Stimulated activated CD4-positive, alpha-beta T cell treated with anti-CD3 and anti-CD28 coated beads, Interleukin-15, amount 100 ng/mL, for 24 hours (primary cell): ENCODE measurements at places on chromosomes 11 and 22.
A peak's percentile ranks its signal among the peaks of the same experiment; 100 is the strongest.

GRCh38 chr11:19520681-19521080 lies 192.0 kb upstream of the NAV2 start:
- no peak for DNase-seq

GRCh38 chr11:117610045-117610444 lies 187.0 kb downstream of the DSCAML1 start:
- peak; percentile 35 for DNase-seq

- DNase-seq, result no peak
Observed at GRCh38 chr11:83827520-83827919, 541.4 kb upstream of the CCDC90B start.

DNA sequence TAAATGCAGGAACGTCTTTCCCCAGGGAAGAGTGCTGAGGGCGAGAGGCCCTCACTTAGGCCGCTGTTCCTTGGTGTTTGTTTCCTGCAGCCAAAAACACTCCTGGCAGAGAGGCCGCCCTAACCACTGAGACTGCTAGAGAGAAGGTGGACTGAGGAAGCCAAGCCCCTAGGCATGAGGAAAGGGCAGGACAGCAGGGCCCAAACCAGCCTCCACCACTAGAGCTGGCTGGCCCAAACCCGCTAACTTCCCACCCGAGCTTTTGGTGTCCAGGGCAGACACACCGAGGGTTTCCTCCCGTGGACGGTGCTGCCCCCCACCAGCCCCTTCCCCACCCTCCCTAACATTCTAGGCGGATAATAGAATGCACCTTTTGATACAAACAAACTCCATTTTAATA lies 6.0 kb downstream of the FGF19 start:
- DNase-seq, result no peak

DNA sequence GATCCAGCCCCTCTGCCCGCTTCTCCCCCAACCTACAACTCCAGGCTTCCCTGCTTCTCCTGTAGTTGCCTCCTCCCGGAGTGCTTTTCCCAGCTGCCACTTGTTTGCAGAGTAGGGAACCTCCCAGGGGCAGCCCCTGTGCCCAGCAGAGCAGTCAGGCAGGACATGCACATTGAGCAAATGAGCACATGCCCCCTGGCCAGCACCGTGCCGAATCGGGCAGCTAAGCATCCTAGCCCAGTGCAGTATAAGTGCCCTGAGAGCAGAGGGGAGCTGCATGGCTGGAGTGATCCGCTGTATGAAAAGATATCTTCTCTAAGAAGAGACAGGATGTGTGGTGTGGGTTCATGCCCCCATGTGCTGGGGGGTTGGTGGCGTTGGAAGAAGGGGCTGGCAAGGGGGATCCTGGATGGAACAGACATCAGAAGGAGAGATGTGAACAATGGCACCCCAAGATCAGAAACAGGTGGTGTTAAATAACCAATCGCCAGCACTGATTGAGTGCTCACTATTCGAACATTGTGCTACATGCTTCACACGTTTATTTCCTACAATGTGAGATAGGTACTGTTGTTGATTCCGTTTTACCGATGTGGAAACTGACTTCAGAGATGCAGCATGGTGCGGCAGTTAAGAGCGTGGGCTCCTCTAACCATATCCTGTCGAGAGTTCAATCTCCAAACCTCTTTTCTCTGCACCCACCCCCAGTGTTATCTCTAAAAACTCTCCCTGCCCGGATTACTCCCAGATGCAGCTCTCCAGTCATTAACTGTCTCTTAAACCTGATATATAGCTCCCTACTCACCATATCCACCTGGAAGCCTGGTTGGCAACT lies 1.2 kb downstream of the AIP start:
- DNase-seq, result peak; percentile 58

GRCh38 chr11:121437018-121437685 lies 15.0 kb upstream of the SORL1 start:
- DNase-seq, result no peak

- no peak for DNase-seq
Observed at GRCh38 chr11:119120639-119121007, 757 bp upstream of the HINFP start.

- no peak for DNase-seq
Observed at GRCh38 chr11:112451250-112451649, 190.6 kb upstream of the PLET1 start.

GRCh38 chr11:69707176-69707575 lies 3.4 kb upstream of the FGF19 start:
- no peak for DNase-seq

DNA sequence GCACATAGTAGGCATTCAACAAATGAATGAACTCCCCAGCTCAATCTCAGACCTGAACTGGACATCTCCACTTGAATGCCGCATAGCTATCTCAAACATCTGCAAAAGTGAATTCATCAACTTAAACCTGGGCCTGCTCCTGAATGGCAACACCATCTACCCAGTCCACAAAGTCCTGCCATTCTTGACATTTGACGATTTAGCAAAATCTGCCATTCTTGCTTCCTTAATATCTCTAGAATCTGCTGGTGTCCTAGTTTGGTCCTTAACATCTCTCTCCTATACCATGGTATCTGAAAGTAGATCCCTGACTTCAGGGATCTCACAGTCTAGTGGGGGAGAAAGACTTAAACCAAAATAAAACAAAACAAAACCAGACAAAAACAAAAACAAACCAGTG lies 12.4 kb upstream of the HPX start:
- DNase-seq, result no peak

- no peak for DNase-seq
Observed at GRCh38 chr11:70717936-70718595, 319.7 kb downstream of the CTTN start.

DNA sequence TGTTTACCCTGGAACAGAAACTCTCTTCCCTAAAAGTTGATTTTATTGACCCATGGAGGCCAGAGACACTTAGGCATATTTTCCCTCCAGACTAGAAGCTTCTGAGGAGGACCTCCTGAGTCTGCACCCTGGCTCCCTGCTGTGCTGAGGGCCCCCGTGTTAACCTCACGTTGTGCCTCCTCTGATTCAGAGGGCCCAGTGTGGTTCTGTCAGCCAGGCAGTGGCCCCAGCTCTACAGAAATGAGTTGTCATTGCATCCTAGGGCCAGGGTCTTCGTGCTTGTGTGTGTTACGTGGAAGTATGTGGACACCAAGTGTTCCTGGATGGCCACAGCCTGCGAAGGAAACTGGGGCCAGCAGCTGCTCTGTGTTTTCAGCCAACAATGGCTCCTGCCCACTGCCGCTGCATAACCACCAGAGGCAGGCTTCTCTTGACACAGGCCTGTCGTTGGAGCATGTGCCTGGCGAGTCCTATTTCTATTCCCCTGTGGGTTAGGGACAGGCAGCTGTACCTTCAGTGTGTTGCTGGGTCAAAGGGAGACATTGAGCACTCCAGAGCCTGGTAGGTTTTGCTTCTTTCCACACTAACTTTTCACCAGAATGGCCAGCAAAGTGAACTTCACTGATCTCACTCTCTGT lies 44.5 kb downstream of the MED15 start:
- DNase-seq, result peak; percentile 72

DNA sequence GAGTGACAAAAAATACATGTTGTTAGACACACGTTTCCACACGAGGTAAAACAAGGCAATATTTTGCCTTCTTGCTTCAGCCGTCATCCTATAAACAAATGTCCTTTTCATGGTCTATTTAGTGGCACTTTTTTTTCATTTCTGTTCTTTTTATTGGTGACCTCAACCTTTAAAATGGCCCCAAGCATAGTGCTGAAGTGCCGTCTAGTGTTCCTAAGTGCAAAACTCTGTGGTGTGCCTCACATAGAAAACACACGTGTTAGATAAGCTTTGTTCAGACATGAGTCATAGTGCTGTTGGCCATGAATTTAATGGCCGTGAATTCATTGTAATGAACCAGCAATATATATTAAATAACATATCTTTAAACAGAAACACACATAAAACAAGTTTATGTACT lies 15.6 kb downstream of the OVCH2 start:
- DNase-seq, result no peak

DNA sequence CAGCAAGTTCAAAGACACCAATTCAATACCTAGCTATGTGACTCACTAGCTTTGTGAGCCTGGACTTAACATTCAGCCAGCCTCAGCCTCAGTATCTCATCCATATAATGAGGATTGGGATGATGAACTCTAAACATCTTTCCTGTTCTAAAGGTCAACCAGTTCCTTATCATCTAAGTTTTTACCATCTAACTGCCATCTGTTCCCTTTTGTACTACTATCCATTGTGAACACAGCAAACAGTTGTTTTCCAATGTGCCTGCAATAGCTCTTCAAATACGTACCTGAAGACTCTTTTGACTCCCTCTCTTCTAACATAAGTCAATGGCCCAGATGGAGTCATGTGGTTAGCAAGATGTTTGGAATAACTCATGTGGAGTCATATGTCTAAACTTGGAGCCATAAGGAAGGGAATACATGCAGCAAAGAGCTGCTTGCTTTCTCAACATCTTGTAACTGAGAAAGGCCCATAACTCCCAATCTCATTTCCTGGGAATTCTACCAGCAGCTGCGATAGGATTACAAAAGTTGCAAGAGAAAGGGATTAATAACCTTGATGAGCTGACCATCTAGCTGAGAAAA lies 19.4 kb downstream of the SYTL2 start:
- no peak for DNase-seq

DNA sequence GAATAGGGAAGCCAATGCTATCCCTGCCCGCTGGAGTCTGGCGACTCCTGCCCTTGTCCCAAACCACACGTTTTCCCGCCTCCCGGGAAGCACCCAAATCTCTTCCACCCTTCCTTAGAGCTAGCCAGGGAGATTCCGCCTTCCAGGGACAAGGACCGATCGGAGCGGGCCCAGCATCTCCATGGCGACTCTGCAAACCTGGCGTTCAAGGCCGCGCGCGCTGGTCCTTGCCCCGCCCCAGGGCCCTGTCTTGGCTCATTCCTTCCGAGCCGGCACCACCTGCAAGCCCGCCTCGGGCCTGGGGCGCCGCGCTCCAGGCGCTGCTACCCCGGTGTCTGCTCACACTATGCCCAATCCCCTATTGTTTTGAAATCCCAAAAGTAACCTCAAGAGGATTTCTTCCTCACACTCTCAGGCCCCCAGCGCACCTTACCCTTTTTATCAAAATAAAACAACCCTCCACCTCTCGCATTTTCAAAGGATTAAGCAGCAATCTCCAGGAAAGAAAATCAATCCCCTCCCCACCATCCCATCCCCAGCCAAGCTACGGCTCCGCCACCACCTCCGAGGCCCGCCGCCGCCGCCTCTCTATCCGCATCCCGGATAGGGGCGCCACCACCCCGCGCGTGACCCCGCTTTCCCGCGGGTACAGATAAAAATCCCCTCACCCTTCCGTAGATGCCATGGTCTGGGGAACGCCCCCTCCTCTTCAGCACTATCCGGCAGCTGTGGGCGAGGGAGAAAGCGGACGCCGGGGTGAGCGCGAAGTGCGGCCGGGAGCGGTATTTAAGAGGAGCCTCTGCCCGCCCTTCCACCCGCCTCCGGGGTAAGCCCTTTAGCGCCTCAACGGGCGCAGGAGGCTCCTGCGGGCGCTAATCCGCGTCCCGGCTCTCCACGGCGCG lies 825 bp downstream of the SLC1A2 start:
- peak; percentile 55 for DNase-seq

DNA sequence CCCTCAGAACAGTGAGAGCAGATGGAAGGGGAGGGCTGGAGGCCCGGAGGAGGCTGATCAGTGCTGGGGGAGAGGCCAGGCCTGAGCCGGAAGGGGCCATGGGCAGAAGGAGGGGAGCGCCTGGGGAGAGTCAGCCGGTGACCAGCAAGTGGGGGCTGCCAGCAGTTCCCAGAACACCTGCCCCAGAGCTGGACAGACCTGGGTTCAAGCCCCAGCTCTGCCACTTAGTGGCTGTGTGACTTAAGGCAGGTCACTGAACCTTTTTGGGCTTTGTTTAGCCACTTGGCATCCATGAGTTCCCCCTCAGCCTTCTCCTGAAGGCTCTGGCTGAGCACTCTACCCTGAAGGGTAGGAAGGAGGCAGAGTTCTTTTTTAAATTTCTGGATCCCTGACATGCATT lies 17.4 kb downstream of the WNT11 start:
- no peak for DNase-seq

DNA sequence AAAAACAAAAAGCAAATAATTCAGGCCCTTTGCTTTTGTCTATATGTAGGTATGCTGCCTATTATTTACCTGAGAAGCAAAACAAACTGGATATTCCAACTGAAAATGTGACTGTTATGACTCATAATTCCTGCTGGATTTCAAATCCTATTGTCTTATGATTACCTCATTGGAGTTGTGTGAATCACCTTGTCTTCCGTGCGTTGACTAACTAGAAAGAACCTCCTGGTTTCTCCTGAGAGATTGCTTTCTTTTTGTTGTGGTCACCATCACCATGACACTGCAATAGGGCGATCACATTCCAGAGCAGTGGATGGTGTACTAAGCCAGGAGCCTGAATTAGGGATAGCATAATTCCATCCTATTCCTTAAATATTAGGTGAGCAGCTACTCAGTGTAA lies 23.0 kb upstream of the EXPH5 start:
- no peak for DNase-seq

DNA sequence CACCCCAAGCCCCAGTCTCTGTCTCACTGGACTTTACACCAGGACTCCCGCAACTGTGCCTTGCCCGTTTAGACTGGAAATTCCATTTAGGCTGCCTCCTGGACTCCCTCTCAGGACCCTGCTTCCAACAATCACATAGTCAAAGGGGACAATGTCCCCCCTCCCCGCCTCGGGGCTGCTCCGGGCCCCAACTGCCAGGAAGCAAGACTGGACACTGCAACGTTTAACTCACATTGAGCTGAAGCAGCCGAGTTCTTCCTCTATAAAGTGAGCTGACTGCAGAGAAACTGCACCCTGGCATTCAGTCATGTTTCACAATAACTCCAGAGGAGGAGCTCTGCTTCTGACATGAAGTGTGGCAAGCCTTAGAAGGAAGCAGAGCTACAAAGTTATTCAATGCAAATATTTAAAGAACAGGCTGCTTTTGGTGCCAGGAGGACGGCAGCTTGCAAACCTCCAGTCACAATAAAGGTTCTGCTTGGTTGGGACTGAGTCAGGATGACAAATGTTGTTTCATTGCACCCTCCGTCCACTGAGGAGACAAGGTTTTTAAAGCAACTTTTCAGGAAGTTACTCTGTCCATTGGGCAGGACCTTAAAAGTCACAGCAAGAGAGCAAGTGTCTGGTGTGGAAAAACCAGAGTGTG lies 19.9 kb downstream of the PACSIN2 start:
- DNase-seq, result no peak

DNA sequence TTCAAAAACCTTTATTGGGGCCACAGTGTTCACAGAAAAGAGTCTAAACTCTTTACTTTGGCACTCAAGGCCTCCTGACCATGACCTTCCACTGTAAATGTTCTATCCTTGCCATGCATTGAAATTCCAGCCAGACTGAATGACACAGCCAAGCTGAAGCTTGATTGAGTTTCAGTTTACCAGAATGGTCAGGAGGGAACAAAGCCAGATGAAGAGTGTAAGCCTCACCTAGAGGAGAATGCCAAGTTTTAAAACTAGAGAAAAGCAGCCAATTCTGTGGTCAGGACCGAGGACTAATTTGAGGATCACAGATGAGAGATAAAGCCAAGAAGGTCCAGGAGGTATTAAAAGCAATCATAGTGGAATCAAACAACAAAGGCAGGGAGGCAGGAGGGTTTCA lies 215.3 kb downstream of the KCNA4 start:
- DNase-seq, result no peak

- no peak for DNase-seq
Observed at GRCh38 chr22:35726398-35726797, 8.7 kb downstream of the APOL5 start.

GRCh38 chr11:57668434-57668782 lies 494 bp downstream of the ZDHHC5 start:
- DNase-seq, result no peak

GRCh38 chr11:19770277-19770676 lies 57.6 kb downstream of the NAV2 start:
- no peak for DNase-seq
